ENCODE measurements at places on chromosomes 4 and X.

GRCh38 chrX:68685685-68686084 is 38.2 kb downstream of the STARD8 start:
- DNase-seq, result no peak

DNA sequence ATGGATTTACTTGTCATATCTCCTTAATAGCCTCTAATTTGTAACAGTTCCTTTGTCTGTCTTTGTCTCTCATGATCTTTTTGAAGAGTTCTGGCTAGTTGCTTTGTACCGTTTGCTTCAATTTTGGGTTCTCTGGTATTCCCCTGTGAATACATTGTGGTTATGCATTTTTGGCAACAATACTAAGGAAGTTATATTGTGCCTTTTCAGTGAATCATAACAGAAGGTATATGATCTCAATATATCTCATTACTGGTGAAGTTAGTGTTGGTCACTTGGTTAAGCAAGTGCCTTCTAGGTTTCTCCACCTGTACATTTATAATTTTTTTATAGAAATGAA is 48.6 kb downstream of the DCLK2 start:
- no peak for DNase-seq

DNA sequence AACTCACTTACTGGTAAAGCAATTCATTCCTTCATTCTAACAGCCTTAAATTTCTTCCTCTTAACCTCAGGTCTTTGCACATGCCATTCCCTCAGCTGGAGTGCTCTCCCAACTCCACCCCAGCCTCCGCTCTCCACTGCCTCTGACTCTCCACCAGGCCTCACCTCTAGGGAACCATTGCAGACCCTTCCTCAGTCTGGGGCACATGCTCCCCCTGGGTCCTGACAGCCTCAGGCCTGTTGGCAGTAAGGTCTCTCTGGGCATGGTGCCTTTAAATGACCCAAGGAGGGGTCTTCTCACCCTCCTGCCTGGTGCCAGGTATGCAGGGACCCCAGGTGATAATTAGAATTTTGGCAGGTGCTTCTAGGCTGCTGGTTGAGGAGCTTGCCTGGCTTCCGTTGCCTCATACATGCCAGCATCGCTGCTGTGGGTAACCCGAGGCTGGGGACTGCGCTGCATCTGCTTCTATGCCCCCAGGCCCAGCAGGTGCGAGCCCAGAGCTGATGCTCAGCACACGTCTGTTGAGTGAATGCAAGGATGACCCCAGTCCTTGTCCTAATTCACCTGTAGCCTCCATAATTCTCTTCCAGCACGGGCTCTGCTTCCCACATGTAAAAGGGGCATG is 27.5 kb upstream of the GPR78 start:
- DNase-seq, result no peak

- no peak for DNase-seq
Measured at GRCh38 chr4:16659079-16659478, 239.4 kb downstream of the LDB2 start.

DNA sequence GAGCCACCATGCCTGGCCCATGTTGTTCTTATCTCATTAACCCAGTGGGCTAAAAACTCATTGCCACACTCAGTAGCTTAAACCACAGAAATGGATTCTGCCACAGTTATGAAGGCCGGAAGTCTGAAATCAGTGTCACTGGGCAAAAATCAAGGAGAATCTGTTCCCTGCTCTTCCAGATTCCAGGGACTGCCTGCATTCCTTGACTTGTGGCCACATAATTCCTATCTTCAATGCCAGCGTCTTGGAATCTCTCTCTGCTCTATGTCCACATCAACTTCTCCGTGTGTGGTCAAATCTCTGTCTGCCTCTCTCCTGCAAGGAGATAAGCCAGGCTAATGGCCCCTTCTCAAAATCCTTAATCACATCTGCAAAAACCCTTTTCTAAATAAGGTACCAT is 4.1 kb upstream of the WFS1 start:
- no peak for DNase-seq

DNA sequence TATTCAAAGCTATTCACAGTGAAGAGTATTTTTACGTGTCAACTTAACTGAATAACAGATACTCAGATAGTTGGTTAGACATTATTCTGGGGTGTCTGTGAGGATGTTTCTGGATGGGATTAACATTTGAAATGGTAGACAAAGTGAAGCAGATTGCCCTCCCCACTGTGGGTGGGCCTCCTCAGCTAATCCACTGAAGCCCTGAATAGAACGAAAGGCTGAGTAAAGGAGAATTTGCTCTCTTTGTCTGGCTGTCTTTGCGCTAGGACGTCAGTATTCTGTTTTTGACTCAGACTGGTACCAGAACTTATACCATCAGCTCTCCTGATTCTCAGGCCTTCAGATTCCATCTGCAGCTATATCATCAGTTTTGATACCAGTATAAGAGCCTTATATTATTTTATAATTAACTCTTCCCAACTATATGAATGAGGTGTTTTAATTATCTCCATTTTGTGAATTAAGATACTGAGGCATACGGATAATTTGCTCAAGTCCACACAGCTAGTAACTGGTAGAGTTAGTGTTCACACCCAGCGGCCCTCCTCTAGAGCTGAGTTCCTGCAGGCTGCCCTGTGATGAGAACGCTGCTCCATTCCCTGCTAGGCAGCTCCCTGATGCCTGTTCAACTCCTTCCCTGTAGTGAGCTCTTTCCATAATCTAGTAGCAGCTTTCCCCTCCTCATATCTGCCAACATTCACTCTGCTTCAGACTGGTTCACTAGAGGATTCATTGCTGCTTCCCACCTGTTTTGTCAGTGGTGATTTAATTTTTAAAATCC is 87.5 kb downstream of the RBM46 start:
- DNase-seq, result no peak

GRCh38 chr4:106056914-106057313 is 161.6 kb downstream of the NPNT start:
- DNase-seq, result no peak

- no peak for DNase-seq
Measured at GRCh38 chr4:18957716-18958115, 936.2 kb upstream of the LCORL start.

- DNase-seq, result no peak
Measured at GRCh38 chrX:43808231-43808630, 74.0 kb downstream of the MAOB start.

DNA sequence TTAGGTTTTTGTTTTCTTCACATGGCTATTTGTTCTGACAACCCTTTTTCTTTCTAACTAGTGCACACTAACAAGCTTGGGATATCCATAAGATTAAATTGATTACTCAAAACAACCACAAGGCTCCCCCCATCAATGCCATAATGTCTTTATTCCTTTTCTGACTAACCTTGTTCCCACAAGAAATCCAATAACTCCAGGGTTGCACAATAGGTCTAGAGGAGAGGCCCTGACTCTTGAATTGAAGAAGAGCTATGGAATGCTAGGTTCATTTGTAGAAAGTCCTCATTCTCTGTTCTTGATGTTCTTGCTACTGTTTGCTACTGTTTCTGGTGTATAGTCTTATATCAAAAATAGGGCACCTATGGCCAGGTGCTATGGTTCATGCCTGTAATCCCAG is 71.0 kb downstream of the PRRG1 start:
- no peak for DNase-seq

- no peak for DNase-seq
Measured at GRCh38 chr4:124181039-124181438, 531.5 kb downstream of the ANKRD50 start.

- no peak for DNase-seq
Measured at GRCh38 chrX:107530141-107530540, 80.7 kb downstream of the FRMPD3 start.

GRCh38 chrX:39720945-39721344 is 376.8 kb downstream of the BCOR start:
- no peak for DNase-seq

DNA sequence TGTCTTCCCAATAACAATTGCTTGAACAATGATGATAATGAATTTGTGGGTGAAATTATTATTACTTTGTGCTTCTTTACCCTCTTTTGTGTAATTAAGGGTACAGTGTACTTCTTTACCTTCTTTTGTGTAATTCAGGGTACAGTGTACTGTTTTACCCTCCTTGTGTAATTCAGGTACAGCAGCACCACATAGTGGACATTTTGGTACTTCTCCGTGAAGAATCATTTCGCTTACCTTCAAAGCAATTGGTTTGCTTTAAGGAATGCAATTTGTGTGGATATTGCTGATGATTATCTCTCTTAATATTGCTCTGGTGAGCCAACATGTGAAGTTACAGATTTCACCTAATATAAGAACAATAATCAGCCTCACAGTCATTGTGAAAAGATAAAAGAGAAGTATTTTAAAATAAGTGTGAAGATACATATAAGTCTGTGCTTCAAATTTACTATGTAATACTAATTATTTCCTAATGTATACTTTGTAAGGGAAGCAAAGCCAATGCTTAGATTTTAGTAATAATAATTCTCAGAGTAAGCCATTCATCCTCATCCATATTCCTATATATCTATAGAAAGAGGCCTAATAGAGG is 27.2 kb upstream of the SEC24B start:
- peak; percentile 32 for DNase-seq

GRCh38 chr4:168095776-168096406 is 3.6 kb downstream of the ANXA10 start:
- no peak for DNase-seq

GRCh38 chr4:122479935-122480416 is 23.5 kb upstream of the IL2 start:
- DNase-seq, result no peak

- DNase-seq, result no peak
Measured at GRCh38 chrX:115642311-115642710, 81.3 kb downstream of the PLS3 start.

- no peak for DNase-seq
Measured at GRCh38 chrX:150958177-150958576, 25.0 kb upstream of the HMGB3 start.

DNA sequence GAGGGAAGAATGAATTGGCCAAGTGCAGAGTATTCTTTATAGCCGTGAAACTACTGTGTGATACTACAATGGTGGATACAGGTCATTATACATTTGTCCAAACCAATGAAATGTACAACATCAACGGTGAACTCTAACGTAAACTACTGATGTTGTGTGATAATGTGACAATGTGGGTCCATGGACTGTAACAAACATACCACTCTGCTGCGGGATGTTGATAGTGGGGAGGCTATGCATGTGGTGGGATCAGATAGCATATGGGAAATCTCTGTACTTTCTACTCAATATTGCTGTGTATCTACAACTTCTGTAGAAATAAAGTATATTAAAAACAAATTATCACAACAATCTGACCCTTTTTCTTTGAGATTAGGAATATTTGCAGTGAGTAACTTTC is 101.1 kb downstream of the TEX13C start:
- no peak for DNase-seq

- no peak for DNase-seq
Measured at GRCh38 chr4:116070283-116070682, 956.9 kb upstream of the NDST4 start.

- DNase-seq, result no peak
Measured at GRCh38 chrX:31319586-31319985, 247.7 kb upstream of the FTHL17 start.

GRCh38 chr4:181030961-181031360 is 1212.2 kb upstream of the TENM3 start:
- no peak for DNase-seq

- DNase-seq, result no peak
Measured at GRCh38 chr4:4631150-4631549, 89.3 kb upstream of the STX18 start.

DNA sequence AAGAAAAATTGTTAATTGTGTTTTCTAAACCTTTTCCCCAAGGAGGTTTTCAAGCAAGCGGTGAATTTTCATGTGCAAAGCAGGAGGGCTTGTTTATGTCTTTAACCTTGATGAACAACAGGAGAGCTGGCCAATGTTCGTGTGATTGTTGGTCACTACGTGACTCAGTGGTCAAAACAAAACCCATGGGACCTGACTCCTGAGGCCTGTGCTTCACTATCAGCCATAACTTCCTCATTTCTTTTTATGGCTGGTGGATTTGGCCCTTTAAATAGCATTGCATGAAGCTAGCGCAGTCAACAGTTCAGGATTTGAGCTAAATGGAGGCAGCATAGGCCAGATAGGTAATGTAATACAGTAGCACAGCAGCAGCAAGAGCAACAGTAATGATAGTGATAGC is 80.5 kb downstream of the MID1IP1 start:
- no peak for DNase-seq

DNA sequence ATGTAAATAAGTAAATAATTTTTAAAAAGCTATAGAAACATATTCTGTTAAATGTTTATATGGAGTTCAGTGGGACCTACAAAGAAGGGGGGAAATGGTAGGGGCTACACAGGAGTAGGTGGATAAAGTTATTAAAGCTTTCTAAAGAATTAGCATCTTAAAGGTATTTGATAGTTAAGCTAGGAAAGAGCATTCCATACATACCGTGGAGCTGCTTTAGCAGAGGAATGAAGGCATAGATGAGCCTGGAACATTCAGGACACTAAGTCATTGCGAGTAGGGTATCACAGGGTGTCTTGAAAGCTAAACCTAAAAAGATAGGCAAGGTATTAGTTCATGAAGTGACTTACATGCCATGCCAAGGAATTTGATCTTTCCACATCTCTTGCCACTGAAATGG is 60.4 kb downstream of the SLC10A6 start:
- DNase-seq, result no peak
